ENCODE measurements at places on chromosomes 11 and 22.
A peak's percentile ranks its signal among the peaks of the same experiment; 100 is the strongest.

DNA sequence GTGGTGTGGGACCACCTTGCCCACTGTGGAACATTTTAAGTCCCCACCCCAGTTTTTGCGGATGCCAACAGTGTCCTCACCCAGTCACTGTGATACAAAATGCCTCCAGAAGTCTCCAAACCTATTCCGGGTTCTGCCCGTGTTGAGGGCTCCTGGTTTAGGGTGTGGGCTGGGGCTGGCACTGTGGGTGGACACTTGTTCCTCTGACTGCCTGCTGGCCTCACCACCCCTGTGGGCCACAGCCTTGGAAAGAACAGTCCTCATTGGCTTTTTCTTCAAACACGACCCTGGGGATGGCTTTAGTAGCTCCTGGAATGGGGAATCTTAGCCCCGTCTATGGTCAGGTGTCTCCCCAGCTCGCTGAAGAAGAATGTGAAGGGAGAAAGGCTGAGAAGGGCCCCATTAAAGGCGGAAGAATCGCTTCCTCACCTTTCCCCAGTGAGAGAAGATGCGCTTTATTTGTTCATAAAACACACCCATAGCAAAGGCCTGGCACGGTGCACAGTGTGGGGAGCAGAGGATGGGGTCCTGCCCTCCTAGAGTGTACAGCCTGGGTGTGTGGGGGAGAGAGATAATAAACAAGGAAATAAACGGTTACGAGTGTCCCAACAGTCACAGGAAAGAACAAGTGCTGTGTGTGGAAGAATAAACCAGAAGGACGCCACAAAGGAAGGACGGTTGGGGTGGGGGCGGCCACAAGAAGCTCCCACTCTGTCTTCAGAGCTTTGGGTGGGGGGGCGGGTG, 91.6 kb upstream of the SLC22A12 start:
- DNase-seq = peak; percentile 56

DNA sequence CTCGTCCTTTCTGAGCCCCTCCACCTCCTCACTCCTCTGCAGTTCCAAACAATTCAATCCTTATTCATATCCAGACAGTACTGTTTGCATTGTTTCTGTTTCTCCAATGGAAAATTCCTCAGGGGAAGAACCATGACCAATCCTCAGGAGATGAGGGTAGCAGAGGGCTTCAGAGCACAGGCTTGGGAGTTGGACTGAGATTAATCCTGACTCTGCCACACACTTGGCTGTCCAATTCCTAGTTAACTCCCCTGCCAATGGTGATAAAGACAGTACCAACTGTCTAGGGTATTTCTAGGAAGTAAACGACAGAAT, 58.0 kb downstream of the MICAL3 start:
- DNase-seq = no peak

DNA sequence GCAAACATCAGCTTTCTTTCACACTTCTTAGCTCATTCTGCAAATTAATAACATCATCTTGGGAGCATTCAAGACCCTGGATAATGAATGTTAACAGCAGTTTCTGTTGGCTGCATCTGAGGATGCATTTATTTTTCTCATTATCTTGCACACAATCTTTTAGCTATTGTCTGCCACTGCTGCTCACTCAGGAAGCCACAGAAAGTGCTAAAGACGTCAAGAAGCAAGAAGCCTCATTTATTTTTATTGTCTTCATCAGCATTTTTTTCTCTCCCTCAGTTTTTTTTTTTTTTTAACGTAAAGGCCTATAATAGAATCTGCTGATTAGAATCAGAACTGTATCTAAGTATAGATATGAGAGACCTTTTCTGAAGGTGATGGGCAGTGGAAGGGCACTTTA, 1339.4 kb downstream of the FAM181B start:
- no peak for DNase-seq

- no peak for DNase-seq
These were observed 59.3 kb upstream of the NUP160 start for GRCh38 chr11:47907499-47907898.

GRCh38 chr11:109604481-109605400, 182.8 kb downstream of the C11orf87 start:
- no peak for DNase-seq

- no peak for DNase-seq
These were observed 64.2 kb downstream of the FLI1 start for GRCh38 chr11:128757886-128758612.

Measured in left colon (tissue), 2 donors.